ENCODE measurements at places on chromosomes 5 and 9.

DNA sequence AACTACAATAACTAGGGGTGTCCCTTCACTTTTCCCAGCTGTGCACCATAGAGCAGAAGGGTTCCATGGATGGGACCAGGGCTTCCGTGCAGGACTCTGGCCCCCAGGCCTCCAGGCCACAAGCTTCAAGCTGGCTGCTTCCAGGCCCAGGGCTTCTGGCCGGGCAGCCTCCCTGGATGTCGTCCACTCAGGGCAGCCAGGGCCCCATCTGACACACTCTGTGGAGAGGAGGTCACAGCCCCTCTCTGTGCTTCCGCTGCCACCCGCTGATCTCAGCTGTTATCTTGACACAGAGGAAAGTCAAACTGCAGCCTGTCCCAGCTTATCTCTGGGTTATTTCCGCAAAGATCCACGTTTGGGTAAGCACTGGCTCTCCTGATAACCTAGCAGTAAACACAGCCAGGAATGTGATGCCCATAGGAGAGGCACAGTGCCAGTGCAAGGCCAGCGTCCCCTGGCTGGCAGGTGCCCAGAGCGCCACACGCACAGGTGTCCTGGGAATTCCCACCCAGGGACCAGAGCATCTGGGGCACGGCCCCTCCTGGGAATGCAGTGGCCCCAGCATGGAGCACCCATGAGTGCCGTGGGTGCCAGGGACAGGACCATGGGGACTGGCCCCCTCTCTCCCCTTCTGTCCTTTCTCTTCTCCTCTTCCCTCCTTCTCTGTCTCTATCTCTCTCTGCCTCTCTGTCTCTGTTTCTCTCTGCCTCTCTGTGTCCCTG lies 15.6 kb upstream of the SLC6A19 start:
- no peak for DNase-seq

- DNase-seq, result no peak
Measured at GRCh38 chr9:79555474-79556089, 16.2 kb upstream of the TLE4 start.

GRCh38 chr5:151810449-151810848 lies 38.7 kb downstream of the G3BP1 start:
- no peak for DNase-seq

- DNase-seq, result no peak
Measured at GRCh38 chr9:127153501-127153900, 31.1 kb upstream of the ANGPTL2 start.

DNA sequence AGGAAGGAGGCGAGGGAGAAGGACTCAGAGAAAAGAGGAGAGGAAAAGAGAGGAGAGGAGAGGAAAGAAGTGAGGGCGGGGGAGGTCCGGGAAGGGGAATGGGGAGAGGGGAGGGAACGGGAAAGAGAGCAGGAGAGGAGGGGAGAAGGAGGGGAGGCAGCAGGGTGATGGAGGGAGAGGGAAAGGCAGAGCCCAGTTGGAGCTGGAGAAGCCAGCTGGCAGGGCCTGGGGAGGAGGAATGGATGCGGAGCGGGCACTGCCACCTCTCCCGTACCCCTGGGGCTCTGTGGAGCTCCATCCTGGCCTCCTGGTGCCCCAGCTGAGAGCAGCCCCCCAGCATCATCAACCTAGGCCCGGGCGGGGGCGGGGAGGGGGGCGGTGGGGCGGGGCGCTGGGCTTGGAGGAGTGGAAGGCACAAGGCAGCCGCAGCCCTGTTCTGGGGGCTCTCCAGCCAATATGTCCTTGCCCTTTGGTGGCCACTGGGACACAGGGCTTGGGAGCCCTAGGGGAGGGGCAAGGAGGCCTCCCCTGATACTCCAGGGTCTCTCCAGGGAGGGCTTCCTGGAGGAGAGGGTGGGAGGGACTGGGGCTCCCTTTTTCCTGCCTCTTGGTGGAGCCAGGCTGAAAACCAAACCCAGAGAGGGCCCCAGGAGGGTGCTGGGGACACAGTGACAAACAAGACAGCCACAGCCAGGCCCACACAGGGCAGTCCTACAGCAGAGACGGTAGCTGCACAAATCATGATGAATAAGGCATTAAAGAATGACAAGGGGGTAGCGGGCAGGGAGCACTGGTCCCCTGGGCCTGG lies 123.7 kb downstream of the C9orf50 start:
- no peak for DNase-seq

DNA sequence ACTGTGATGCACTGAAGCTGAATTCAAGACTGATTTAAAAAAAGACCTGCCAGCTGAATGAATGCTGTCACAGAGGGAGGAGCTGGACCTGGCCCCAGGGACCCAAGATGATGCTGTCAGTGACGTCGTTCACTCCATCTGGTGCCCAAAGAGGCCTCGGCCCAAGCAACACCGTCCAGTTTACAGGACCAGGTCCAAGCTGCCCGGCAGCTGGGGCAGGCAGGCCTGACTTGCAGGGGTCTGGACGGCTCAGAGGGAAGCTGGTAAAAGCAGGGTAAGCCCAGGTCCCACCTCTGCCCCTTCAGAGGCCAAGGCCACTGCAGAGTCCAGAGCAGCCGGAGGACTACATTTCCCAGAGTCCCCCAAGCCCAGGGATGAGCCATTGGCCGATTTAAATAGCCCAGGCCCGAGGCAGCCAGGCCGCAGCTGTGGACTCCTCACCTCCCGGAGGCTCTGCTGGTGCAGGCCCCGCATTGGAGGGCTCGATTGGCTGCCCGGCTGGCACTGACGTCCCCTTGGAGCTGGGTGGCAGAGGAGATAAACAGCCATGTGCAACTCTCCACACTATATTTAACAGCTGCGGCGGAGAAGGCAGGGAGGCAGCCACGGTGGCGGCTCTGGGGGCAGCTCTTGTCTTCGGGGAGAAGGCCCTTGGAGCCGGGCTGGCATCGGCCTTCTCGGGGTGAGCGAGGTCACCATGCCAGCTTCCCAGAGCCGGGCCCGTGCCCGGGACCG lies at the start of gene PLPP7:
Gene PLPP7 (plus strand): TSS at position 423 of the 735 bp plus-strand sequence. CDS start 275 bp downstream, at position 698.
- DNase-seq, result peak; percentile 43

DNA sequence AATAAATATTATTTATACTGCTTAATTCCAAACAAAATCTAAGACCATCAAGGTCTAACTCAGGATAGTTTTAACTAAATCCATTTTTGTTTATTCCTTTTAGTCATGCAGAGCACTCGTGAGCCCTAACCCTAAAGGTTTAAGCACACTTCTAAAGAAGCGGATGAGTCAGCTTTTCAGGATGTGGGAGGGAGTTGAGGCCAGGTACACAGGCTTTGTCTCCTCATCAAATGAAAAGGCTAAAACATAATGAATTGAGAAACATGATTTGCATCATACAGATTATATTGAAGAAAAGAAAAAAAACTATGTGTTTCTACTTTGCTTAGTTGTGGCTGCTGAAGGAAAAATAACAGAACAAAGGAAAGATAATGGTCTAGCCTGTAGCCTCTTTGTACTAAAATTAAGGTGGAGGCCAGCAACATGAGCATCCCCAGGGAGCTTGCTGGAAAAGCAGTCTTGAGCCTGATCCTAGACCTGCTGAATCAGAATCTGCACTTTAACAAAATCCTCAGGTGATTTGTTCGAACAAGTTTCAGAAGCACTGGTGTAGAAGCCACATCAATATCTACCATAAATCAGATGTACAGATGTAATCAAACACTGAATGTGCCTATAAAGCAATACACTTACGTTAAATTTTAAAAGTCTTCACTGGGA lies 21.1 kb upstream of the ISCA1 start:
- DNase-seq, result no peak

DNA sequence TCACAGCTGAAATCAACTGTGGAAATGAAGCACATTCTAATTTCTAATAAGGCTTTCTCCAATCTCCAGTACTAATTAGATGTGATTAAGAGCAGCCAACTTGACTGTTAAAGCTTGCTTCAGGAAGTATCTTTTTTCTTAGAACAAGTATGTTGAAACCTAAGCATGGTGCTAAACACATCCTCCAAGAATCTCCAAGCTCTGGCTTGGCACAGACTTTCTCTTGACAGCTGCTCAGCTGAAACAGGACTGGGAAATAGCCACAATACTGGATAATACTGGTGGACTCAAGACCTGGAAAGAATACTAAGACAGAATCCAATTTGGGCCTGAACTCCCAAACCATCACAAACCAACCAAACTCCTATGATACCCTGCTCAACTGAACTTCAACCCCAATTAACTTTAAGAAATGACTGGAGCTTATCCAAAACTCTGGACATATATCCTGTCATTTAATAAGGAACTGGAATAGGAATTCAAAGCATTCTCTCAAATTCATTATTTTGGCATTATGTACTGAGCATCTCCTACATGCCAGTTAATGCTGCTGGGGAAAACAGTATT lies 16.2 kb downstream of the PRKAA1 start:
- peak; percentile 18 for DNase-seq

DNA sequence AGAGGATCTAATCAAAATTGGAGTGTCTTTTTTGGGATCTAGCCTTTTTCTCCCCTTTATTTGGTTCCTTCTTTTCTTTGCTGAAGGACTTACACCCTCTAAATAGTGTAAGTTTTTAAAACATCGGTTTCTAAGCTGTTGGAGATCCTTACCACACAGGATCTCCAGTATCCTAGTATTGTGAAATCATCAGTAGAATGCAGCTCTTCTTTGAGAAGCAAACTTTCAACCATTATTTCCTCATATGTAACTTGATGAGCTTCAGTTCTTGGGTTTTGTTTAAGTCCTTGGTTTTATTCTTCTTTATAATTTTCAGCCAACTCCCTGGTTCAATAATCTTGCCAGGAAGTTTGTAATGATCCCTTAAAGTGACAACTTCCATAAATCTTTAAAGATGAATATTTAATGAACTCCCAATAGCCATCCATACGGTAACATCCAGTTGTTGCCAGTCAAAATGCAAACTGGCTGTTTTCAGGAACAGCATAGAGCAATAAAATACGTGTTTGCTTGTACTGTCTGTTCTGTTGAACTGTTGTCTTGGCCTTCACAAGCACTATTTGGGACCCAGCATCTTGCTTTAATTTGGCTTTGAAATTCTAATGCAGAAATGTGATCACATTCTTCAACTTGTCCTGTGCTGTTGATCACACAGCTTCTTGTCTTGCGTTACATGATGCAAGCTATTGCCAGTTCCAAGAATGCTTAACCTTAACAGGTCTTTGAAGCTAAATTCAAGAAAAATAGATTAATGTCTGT lies 34.8 kb upstream of the TTC23L start:
- DNase-seq, result no peak

- no peak for DNase-seq
Measured at GRCh38 chr9:10168241-10168640, 444.6 kb downstream of the PTPRD start.

GRCh38 chr9:87713278-87713987 lies 12.5 kb upstream of the CTSL start:
- peak; percentile 99 for DNase-seq

DNA sequence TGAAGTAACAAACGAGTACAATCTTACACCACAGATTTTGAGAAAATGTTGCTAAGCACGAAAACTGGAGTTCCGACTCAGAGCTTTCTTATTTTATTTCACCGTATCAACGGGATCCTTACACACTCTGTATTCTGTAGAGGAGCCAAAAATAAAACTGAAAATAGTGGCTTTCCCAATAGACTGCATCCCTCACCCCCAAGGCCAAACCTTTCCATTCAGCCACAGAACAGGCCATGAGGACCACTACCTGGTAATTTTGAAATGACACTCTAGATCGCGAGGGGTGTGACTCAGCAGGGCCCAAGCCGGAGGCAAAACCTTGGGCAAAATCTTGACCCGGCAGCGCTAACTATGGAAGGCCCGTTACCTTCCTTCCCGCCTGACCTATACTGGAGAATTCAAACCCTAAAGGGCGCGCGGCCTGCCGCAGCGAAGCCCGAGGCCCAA lies 432 bp downstream of the HSPA9 start:
- no peak for DNase-seq

GRCh38 chr9:114166614-114167572 lies 11.6 kb downstream of the COL27A1 start:
- no peak for DNase-seq

- DNase-seq, result no peak
Measured at GRCh38 chr5:43371821-43372220, 40.4 kb downstream of the CCL28 start.

- DNase-seq, result peak; percentile 40
Measured at GRCh38 chr5:127440831-127441230, 76.6 kb upstream of the PRRC1 start.

DNA sequence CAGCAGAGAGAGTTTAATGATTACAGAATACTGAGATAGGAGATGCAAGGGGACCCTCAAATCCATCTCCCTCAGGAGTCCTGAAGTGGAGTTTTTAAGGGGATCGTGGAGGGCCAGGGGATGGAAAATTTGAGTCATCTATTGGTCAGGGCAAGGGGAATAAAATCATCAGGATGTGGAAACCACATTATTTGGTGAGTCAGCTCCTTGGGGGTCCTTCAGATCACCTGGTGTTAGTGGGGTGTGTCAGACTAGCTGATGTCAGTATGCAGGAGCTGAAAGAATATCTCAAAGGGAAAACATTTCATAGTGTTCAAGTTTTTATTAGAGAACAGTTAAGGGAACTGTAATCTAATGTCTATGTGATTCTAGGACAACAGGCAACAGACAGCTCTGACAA lies 183.0 kb upstream of the FTMT start:
- peak; percentile 5 for DNase-seq

DNA sequence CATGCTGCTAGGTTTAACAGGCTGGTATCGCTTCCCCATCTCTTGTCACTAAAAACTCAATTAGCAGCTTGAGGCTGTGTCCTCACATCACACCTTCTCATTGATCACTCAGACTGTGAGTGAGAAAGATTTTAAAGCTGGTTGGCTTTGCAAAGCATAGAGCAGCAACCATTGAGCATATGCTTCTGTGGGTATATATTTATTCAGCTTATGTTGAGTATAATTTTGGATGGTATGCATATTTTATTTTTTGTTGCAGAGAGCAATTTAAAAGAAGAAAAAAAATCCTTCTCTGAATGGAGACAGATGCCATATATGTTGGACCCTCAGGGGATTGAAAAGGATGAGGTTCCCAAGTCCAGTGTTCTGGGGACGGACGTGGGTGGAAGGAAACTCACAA lies 162.6 kb downstream of the TRIM32 start:
- no peak for DNase-seq

GRCh38 chr5:113203916-113204315 lies 227.3 kb downstream of the DCP2 start:
- no peak for DNase-seq

- DNase-seq, result no peak
Measured at GRCh38 chr9:93826209-93826608, 128.9 kb downstream of the BARX1 start.

GRCh38 chr5:74618106-74618505 lies 22.4 kb downstream of the ENC1 start:
- no peak for DNase-seq

DNA sequence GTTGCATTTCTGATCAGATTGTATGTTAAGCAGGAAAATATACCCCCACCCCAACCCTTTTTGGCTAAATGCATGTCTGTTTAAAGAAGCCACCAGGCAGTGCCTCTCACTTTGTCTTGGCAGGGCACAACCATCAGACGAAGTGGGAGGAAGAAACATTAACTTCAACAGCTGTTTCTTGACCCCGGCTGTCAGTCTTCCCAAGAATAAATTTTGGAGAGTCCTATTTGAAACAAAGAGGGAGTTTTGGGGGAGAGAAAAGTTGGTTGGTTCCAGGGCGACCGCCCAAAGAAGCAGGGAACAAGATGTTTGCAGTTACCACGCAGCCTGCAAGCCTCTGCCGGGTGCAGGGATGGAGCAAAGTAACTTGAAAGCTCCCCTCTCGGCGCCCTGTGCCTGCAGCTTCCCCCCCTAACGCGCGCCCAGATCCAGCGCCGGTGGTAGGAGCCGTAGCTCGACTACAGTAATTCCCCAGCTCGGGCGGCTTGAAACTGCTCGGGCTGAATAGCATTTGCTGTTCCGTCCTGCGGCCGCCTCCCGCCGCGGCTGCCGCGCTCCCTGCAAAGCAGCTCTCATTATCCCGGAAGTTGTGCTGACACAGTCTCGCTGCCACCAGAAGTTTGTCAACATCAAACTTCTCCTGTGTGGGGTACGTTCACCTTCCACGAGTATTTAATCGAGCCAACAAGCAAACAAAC lies 100.7 kb upstream of the SSBP2 start:
- DNase-seq, result peak; percentile 95

Data from brain microvascular endothelial cell (primary cell).